ENCODE measurements at places on chromosomes 7 and 10.

- DNase-seq, result no peak
These were observed 104.4 kb upstream of the MACROH2A2 start for GRCh38 chr10:69948261-69948660.

DNA sequence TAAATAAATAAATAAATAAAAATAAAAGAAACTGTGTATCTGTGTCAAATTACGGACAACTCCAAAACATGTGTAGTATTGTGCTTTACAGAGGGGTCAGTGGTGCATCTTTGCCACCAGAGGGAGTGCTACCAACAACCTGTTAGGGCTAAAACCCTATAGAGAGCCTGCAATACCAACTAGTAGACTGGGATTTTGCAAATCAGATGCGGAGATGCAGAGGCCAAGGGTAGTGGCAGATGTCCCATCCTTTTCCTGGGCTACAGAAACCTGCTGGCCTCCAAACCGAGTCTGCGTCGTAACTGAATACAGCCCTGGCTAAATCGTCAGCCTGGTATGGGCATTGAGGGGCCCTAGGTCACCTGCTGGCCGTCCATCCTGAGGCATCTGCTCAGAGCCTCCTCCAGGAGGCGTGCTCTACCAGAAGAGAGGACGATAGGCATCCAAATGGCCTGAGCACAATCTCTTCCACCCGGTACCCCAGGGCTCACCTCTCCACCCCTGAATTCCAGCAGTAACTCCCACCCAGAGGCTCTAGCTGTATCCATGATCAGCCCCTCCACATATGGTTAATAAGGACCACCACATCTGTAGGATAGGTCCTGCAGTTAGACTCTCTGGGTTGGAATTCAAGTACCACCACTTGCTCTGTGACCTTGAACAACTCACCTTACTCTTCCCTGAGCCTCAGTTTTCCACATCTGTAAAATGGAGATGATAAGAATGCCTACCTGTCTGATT lies 6.2 kb upstream of the RRP12 start:
- peak; percentile 53 for DNase-seq

- DNase-seq, result no peak
These were observed 289.0 kb downstream of the SNX13 start for GRCh38 chr7:17651341-17651740.

DNA sequence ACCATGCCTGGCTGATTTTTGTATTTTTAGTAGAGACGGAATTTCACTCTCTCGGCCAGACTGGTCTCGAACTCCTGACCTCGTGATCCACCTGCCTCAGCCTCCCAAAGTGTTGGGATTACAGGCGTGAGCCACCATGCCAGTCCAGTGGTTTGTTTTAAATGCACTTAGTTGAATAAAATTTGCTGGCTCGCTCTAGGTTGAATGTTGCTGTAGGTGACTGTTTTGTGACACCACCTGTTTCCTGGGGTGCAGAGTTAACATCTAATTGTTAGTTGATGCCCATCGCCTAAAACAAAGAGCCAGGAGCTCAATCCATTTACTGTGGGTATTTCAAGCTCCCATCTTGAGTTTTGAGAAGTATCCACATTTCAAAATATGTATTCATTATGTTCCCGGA lies 31.2 kb downstream of the MGAM2 start:
- DNase-seq, result no peak

DNA sequence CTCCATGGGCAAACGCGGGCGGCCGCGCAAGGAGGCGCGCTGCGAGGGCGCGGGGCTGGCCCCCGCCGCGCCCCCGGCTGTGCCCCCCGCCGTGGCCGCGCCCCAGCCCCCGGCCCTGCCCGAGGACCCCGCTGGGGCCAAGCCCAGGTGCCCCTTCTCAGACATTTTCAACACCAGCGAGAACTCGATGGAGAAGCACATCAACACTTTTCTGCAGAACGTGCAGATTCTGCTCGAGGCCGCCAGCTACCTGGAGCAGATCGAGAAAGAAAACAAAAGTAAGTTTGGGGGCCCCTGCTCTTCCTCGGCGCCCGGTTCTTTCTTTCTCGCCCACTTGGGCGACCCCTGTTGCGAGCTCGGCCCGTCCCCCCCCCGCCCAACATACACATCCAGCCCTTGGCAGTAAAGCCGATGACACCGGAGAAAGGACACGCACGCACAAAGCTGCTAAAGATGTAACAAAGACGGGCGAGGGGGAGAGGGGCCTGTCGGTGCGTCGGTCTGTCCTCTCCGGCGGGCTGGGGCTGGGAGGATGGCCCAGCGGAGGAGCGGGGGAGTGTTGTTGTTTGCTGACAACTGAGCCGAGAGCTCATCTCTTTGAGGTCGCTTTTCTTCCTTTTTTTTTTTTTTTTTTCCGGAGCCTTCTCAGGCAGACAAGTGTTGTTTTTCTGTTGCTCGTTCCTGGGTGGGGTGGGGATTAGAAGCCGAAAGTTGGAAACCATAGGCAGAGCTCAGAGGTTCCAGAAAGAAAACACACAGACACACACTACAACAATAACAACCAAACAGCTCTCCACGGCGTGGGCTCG lies 604 bp downstream of the MXI1 start:
- peak; percentile 60 for DNase-seq

GRCh38 chr7:90192876-90193750 lies 18.4 kb upstream of the STEAP2 start:
- DNase-seq, result no peak

DNA sequence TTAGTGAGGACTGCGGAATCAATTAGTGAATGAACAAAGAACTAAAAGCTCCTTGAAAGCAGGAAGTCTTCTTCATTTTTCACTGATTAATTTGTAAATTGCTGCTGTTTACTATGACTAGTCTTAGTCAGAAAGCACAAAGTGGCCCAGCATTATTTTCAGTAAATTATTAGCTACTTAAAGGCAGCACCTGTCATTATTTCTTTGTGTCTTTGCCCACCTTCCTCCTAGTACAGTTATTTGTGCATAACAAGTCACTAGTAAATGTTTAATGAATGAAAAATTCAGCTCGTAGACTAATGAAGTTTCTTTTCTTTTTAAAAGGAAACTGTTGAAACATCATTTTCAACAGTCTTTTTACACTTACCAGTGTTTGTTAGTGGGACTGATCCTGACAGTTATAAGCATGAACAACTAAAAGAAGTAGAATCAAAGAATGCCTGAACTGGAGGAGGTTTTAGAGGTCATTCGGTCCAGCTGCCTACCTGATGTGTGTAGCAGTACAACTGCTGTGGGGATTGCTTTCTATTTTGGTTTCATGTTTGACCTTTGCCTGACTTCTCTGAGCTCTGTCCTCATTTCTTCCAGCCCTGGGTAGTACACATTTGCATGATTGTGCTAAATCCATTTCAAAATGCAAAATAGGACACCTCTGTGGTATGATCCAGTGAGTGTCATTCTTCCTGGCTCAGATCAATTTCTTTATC lies 140.0 kb upstream of the PHYHIPL start:
- DNase-seq, result no peak

DNA sequence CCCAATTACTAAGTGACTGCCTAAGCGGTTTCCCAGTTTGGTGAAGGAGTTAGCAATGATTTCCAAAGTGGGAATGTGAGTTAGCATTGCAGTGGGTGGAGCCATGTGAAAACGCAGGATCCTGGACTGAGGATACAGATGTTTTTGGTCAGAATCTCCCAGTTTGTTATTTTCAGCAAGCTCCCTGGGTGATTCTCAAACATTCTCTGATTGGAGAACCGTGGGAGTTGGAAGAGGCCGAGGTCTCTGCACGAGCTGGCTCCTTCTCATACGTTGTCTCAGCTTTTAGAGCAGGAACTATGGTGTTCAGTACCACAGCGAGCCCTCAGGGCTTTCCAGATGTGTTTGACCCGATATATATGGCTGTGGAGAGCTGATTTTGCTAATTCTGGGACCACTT lies 396.5 kb upstream of the NPVF start:
- DNase-seq, result no peak

GRCh38 chr10:19750972-19751371 lies 65.3 kb upstream of the PLXDC2 start:
- no peak for DNase-seq

- no peak for DNase-seq
These were observed 16.9 kb downstream of the HBP1 start for GRCh38 chr7:107185716-107186115.

DNA sequence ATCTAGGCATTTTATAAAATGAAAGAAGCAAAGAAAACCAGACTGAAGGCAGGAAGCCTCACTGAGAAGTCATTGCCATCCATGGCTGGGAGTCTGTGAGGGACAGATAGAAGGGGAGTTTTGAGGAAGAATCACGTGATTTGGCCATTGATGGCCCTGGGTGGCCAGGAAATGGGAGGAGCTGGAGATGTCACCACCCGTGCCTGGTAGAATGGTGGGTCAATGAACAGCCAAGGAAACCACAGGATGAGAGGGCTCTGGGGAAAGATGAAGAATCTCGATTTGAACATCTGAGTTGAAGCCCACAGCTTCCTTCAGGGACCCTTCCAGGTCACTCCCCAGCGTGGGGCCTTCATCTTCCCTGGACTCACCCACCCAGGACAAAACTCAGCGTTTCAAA lies 103.3 kb upstream of the CHST15 start:
- DNase-seq, result no peak

GRCh38 chr10:3625959-3626751 lies 158.9 kb downstream of the KLF6 start:
- no peak for DNase-seq

DNA sequence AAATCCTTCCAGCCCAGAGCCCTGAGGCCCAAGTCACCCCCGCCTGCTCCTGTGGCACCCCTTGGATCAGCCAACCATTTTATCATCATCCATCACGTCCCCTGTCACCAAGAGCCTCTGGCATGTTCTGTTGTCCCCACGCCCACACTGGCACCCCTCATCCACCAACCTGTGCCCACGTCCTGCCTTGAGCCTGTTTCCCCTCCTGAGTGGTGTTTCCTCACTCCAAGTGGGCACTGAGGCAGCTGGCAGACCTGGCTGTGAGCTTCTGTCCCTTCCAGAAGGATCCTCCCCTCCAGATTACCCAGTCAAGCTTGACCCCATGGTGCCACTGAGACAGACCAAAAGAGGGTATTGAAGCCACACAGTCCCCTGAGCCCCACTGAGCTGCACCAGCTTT lies 71.4 kb upstream of the ANTXRL start:
- DNase-seq, result no peak

Measured in T-cell (primary cell).